Cardiac fibroblast (primary cell): ENCODE measurements at places on chromosomes 3 and 15.

DNA sequence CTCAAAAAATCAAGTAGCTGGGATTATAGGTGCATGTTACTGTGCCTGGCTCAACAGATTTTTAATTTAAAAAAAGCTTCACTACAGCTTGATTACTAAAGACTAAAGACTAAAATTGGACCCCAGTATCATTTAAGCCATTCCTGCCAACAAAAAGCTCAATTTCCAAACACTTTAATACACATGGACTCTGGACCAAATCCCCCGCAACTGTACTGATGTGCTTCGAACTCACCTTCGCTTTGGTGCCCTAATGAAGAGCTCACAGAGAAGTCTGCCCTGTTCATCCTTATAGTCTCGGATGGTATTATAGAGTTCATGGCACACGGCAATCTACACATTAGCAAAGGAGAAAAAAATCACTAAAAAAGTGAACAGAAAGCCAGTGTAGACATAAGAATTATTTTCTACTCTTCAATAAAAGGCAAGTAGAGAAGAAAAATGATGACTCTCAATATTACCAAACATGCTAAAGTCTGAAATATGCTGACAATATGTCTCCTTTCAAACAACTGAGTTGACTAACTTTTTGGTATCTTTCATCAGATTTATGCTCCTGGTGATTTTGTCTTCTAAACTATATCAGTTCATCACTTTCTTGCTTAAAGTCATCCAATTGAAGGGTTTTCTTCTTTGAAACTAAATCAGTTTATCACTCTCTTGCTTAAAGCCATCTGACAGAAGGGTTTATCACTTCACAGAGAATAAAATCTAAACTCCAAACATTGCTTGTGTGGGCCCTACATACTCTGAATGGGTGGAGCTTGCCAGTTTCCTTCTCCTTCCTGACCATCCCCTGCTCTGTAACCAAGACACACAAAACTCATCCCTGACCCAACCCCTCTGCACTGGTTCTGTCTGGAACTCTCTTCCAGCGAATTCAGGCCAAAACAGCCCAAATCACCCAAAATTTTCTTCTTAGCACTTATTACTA is 7.2 kb downstream of the PBRM1 start:
- no peak for DNase-seq

DNA sequence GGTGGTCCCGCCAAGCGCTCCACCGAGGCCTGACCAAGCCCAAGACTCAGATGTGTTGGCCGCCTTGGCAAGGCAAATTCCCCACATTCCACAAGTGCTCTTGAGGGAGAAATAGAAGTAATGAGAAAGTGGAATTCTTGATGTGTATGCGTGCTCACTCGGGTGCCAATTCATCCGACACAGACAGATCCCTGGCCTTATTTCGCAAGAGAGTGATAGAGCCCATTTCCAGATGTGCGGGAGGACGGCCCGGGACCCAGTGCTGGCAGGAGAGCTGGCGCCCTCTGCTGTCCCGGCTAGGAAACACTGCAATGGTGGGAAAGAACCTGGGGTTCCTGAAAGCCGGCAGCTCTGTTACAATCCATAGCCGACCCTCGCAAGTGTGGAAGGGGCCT is 76.0 kb downstream of the HMG20A start:
- DNase-seq = peak; percentile 99

DNA sequence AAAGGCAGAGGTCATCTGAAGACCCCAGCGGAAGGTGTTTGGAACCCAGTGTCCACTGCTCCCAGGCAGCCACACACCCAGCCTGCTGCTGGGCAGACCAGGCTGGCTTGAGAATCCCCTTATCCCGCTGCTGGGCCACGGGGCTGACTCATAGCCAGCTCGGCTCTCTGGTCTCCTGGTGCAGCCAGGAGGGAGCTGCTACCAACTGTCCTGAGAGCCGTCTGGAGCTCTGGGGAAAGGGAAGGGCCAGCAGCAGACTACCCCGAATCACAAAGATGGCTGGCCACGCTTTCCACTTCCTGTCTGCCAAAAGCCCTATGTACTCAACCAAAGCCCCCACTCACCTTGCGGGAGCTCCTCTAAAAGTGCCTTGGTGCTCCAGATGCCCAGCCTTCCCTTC is 38.3 kb downstream of the WHAMM start:
- DNase-seq = no peak

DNA sequence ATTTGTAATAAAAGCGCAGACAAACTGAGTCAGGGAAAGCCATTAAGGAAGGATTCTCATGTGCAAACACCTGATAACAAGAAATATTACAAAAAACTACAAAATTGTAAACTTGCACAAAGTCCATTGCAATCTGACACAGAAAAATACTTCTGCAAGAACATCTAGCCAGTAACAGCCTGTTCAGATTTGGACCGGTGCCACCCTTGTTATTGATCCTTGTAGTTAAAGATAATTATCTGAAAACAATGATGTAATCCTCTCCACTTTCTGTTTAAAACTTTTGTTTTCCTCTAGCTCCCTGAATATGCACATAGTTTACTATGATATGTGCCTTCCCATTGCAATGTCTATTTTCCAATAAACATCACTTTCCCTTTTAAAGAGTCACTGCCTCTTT is 1090.2 kb downstream of the PLOD2 start:
- DNase-seq = no peak
